SJSA1 (cell line): ENCODE measurements at places on chromosomes 3 and 15.

GRCh38 chr3:122689587-122689986 lies 8.9 kb downstream of the PARP14 start:
- H3K4me3 ChIP-seq, result no peak overlapping the region
- H3K27me3 ChIP-seq, result no peaks in the 10 kb centered on the region
- no peak for DNase-seq

GRCh38 chr3:97043411-97043810 lies 229.0 kb downstream of the EPHA6 start:
- no peak for DNase-seq
- H3K36me3 ChIP-seq, result no peaks in the 10 kb centered on the region
- no peaks in the 10 kb centered on the region for H3K27me3 ChIP-seq
- no peaks in the 10 kb centered on the region for H3K4me1 ChIP-seq
- no peak overlapping the region for H3K27ac ChIP-seq

DNA sequence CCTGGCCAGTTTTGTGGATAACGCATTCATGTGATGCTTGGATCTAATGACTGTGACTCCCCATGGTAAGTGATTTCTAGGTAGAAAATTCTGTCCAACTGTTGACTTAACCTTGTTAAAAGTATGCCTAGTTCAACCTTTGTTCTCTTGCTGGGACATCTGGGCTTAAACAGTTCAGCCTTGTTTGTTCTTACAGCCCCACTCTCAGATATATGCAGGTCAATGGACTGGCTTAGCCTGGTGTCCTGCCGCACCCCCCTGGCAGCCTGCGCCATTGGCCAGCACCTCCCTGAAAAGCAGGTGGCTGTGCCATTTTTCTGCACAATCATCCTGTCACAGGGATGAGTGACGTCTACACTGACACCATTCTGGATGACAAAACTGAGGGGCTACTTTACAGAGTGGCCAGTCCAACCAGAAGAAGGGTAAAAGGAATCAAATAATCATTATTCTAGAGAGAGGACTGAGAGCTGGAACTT lies 244.7 kb upstream of the ONECUT1 start:
- H3K4me3 ChIP-seq, result no peak overlapping the region
- peaks cover 8% of the 10 kb centered on the region; the same call in 1 of the 2 replicates for H3K4me1 ChIP-seq
- no peak for DNase-seq
- H3K27ac ChIP-seq, result no peak overlapping the region

- peaks cover 25% of the 10 kb centered on the region for H3K4me1 ChIP-seq
- H3K27ac ChIP-seq, result no peak overlapping the region
- peak overlapping the region; percentile 43 for H3K4me3 ChIP-seq
- no peaks in the 10 kb centered on the region for H3K36me3 ChIP-seq
- H3K27me3 ChIP-seq, result peaks cover 17% of the 10 kb centered on the region
These were observed 1.3 kb downstream of the KLF15 start for GRCh38 chr3:126355777-126356372.

GRCh38 chr3:10816019-10816862 lies at the start of gene SLC6A11:
Gene SLC6A11 (plus strand): TSS chr3:10816228. CDS start chr3:10816266, 38 bp downstream.
- H3K4me3 ChIP-seq, result no peak within 1 kb of the TSS
- H3K27ac ChIP-seq, result no peak within 1 kb of the TSS
- no peaks in the 10 kb centered on the region for H3K4me1 ChIP-seq
- no peak for DNase-seq
- no peaks in the 10 kb centered on the region for H3K36me3 ChIP-seq
- H3K27me3 ChIP-seq, result peaks cover 27% of the 10 kb centered on the region

GRCh38 chr15:29393443-29393842 lies 123.8 kb upstream of the NSMCE3 start:
- H3K36me3 ChIP-seq, result no peaks in the 10 kb centered on the region
- H3K27ac ChIP-seq, result no peak overlapping the region
- no peak overlapping the region for H3K4me3 ChIP-seq
- DNase-seq, result no peak
- no peaks in the 10 kb centered on the region for H3K4me1 ChIP-seq

- peaks cover 13% of the 10 kb centered on the region for H3K36me3 ChIP-seq
- no peak overlapping the region for H3K27ac ChIP-seq
- DNase-seq, result no peak
- H3K4me3 ChIP-seq, result no peak overlapping the region
- no peaks in the 10 kb centered on the region for H3K27me3 ChIP-seq
These were observed 3.8 kb upstream of the CLK3 start for GRCh38 chr15:74611834-74612233.
